ENCODE measurements at places on chromosomes 4 and X.
A peak's percentile ranks its signal among the peaks of the same experiment; 100 is the strongest.

DNA sequence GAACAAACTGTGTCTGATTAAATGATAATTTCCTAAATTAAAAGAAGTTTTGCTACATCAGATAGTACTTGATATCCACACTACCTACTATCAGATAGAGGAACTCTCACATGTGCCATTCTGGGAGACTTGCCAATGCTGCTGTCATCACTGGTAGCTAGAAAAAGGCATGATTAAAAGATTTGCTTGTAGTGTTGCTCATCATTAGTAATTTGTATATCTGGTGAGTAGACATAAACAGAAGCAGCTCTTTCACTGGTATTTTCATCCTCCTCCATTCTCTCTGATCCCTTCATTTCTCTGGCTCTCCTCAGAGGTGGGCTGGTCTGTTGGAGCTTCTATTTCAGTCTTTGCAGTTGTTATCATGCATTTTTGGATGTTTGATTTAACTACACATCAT lies 56.0 kb downstream of the SPRY1 start:
- DNase-seq: no peak

DNA sequence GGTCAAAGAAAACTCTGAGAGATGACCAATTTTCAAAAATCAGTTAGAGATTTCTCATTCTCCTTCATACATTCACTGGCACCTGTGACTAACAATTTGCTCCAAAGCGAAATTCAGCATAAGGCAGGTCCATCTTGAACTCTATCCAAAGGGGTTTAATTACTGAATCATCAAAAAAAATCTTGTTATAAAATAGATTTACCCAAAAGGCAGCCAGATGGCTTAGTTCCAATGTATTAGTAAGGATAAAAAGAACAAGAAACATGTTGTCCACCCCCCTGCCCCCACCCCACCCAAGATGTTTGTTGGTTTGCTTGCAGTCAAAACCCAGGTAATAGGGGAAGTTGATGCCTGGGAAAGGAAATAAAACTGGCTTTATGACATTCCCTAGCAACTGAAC lies 200.3 kb downstream of the ANTXR2 start:
- DNase-seq: no peak

DNA sequence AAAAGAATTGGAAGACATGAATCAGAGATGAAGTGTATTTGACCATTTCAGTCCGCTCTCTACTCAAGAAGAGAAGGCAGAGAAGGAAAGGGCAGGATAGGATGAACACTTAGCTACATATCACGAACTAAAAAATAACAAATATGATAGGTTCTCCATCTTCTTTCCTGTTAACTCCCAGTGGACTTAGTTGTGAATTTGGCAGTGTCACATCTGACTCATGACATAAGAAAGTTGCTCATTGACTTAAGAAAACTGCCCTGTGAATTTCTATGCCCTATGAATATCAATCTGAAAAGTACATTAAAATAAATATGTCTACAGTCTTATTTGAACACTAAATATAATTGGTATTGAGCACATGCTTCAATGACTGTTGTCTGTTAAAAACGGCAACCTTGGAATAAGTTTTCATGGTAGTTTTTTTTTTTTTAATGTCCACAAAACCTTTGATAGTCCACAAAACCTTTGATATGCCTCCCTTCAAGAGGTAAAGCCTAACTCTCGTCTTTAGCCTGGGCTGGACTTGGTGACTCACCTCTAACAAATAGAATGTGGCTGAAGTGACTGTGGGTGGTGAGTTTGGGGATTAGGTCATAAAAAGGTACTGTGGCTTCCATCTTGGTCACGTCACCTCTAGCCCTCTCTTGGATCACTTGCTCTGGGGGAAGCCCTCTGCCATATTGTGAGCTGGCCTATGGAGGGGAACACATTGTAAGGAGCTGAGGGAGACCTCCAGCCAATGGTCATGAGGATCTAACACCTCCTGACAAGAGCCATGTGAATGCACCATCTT lies 184.7 kb upstream of the S100G start:
- no peak for DNase-seq

DNA sequence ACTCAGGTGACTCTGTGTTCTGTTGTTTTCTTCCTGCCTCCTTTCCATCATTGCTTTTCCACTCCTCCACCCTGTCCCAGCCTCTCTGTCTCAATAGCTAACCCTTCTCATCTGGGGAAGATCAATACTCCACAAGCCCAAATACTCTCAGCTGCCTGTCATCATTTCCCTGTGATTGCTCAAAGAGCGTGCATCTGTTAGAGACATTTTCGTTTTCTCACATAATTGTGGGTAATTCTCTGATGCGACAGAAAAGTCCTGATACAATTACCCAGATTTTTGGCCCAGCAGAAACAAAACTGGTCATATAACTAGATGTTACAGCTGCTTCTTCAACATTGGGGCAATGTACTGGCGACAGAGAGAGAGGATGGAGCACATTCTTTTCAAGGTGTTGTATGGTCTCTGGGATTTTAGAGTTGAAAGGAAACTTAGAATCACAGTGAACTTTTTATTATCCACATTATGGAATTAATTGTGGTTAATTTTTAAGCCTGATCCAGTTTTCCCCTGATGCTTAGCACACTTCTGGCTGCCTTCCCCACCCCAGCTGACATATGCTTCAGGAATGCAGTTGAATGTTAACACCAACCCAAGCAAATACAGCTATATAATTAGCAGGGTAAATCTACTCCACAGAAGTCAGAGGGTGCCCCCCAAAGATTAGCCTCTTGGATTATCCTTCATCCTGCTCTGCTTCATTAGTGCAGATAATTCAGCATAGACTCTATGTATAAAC lies 171.4 kb upstream of the ANXA3 start:
- DNase-seq: no peak

GRCh38 chrX:107704181-107704580 lies 71.4 kb downstream of the TSC22D3 start:
- no peak for DNase-seq

GRCh38 chr4:25842229-25842845 lies 20.5 kb downstream of the SEL1L3 start:
- peak; percentile 48 for DNase-seq

DNA sequence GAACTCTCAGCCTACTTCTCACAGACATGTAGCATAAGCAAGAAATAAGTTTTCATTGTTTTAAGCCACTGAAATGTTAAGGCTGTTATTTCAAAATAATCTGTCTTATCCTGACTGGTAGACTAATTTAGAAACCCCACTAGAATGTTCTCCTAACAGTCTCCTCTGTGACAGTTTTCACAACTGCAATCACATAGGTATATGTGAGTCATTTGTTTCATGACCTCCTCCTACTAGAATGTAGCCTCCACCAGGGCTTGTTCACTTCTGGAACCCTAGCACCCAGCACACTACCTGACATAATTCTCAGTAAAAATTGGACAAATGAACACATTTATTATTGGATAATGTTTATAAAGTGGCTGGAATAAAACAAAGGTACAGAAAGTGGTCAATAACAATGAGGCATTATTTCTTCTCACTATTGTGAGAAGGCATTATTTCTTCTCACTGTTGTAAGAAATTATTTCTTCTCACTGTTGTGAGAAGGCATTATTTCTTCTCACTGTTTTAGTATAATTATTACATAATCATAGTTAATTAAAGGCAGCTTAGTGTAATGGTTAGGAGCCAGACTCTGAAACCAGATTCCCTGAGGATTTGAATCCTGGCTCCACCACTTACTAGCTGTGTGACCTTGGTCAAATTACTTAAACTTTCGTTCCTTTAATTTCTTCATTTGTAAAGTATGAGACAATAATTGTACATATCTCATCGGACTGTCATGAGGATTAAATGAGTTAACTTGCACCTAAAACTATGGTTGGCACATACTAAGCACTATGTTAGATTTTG lies 251.5 kb downstream of the RASL11B start:
- DNase-seq: no peak

GRCh38 chr4:102632241-102633065 lies 128.3 kb downstream of the MANBA start:
- DNase-seq: no peak

GRCh38 chr4:123640271-123640670 lies 243.7 kb downstream of the SPRY1 start:
- no peak for DNase-seq

DNA sequence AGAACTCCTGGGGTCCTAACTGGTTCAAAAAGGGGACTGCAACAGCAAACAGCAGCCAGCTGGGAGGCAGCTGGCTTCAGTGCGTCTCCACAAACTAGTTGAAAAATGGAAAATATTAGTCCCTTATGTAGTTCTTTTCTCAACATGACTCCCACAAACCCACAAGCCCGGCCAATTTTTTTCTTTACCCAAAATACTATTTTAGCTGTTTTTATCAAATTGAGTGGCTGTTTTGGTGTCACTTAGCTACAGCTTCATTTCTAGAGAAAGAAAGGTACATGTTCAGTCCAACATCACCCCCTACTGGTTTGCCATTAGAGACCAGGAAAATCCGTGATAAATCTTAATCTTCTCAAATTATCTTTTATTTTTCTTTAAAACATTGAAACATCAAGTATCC lies 97.2 kb downstream of the GUCY2F start:
- DNase-seq: no peak

DNA sequence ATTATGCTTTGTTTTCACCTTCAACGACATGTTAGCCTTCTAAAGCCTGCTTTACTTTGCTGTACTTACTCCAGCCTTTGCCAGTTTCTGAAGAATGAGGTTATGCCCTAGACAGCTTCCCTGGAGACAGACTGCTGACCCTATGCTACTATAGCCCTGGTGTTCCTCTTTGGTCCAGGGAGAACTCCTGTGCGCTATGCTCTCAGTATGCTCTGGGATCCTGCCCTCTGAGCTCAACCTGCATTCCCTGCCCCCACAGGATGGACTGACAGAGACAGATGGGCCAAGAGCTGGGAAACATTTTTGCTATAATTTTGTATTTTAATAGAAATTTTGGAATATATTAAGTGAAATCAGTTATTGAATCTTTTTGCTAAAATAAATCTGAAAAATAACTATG lies 425.9 kb downstream of the TMA16 start:
- no peak for DNase-seq

DNA sequence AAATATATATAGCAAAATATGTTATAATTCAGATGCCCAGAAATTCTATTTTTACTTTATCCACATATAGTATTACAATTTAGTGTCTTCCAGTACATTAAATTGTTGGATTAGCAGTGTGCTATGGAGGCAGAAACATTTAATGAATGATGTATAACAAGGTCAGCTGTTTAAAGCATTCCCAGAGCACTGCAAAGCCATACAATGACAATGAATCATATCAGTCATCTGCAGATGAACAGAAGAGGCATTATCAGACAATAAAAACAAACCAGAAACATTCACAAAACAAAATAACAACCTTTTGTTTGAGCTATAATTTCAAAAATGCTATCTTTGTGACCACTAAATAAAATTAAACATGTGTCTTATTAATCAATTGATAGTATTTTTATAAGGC lies 524.2 kb downstream of the FAT4 start:
- no peak for DNase-seq

GRCh38 chr4:77194366-77194765 lies 37.4 kb downstream of the CCNG2 start:
- DNase-seq: no peak

DNA sequence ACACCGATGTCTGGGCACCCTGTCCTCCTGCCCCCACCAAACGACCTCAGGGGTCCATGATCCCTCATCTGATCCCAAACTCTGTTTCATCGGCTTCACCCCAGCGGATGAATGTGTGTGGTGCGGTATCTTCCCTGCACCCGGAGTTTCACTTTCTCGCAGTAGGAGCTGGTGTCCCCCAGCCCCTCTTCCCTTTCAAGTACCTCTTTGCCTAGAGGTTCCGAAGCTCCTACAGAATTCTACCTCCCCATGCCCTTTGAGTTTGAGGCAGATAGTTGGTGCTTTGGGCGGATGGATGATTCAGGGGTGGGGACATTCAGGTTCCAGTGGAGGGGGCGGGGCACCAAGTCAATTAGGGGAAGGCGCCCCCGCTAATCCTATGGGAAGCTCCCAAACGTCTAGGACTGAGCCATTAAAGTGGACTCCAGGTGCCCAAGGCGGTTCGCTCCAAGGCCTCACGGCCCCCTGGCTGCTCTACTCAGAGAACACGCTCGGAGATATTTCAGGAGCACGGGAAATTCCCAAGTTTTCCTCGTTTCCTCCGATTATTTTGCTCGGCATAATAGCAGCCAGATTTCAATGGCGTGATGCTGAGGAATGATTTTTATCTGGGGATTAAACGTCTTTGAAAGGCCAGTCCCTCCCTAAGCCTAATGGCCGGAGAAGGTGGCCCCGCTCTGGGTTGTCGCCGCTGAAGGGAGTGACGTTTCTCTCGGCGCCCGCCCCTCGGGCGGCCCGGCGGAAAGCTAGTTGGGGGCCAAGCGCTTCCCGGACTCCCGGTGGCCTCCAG lies 1.3 kb downstream of the MSX1 start:
- DNase-seq: no peak

DNA sequence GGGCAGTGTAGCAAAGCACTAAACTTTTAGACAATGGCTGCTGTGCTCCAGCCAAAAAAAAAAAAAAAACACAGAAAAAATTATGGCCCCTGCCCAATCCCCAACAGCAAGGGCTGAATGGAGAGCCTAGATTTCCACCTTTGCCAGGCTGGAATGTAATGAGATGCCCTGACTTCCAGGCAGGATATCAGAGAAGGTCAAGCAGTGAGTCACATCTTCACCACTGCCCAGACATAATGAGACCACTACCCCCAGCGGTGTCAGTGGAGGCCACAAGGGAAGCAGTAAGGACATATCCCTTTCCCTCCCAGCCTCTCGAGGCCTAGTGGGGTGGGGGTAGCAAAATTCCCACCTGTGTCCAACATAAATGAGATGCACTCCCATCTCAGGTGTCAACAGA lies 216.3 kb upstream of the LEF1 start:
- no peak for DNase-seq

- no peak for DNase-seq
Measured at GRCh38 chr4:67446811-67447210, 98.5 kb downstream of the CENPC start.

DNA sequence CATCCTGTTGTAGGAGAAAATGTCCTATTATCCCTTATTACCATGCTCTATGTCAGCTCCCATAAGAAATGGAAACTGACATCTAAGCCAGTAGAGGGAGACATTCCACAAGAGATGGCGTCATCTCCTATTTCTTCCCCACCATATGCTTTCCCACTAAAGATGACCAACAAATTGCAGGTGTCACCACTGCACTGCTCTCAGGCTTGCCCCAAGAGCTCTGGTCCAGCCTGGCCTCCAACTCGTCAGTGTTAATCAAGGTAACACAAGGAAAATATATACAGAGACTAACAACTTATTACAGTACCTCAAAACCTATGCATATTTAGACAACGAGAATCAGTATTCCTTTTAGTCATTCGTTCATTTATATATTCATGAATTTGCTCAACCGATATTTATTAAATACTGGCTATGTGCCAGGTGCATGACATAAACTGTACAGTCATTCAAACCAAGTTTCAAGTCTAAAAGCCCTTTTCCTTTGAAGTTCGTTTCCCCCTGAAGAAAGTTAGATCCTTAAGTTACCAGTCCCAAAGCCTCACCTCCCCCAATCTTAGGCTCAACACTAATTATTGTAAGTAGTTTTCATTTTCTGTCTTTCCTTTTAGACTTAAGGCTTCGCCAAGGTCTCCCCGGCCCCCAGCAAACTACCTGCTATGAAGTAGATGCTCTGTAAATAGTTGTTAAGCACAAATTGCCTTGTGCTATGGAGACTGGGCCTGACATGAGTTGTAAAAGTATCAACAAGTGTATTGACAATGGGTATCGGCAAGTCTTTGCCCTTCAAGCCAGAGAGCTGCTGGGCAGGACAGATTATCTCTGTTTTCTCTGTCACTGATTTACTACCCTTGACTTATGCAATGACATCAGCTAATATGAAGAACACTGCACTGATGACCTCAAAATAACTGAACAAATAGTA lies 3.1 kb upstream of the FGB start:
- DNase-seq: no peak

- DNase-seq: no peak
Measured at GRCh38 chr4:79013756-79014155, 74.5 kb upstream of the PAQR3 start.

Data from activated gamma-delta T cell treated with Interleukin-2 at 50 U/mL for 16 hours (primary cell).